Naive thymus-derived CD8-positive, alpha-beta T cell (primary cell): ENCODE measurements at places on chromosomes 4 and X. TPM values are rescaled to one million over a fixed set of nuclear protein-coding genes. Genes with fewer than 3 reads are reported as not detected.

GRCh38 chr4:25811374-25811690 lies 51.5 kb downstream of the SEL1L3 start:
- no peak for DNase-seq

GRCh38 chr4:72006586-72006985 lies 25.2 kb upstream of the NPFFR2 start:
- DNase-seq, result no peak

GRCh38 chrX:9690046-9690445 lies 75.6 kb downstream of the GPR143 start:
- no peak for DNase-seq

- no peak for DNase-seq
These were observed 240.4 kb upstream of the BMP3 start for GRCh38 chr4:80790152-80790551.

- no peak for DNase-seq
These were observed 472.8 kb downstream of the TMA16 start for GRCh38 chr4:163967263-163967662.

GRCh38 chr4:32551943-32552342 lies 1831.8 kb downstream of the PCDH7 start:
- DNase-seq, result no peak

DNA sequence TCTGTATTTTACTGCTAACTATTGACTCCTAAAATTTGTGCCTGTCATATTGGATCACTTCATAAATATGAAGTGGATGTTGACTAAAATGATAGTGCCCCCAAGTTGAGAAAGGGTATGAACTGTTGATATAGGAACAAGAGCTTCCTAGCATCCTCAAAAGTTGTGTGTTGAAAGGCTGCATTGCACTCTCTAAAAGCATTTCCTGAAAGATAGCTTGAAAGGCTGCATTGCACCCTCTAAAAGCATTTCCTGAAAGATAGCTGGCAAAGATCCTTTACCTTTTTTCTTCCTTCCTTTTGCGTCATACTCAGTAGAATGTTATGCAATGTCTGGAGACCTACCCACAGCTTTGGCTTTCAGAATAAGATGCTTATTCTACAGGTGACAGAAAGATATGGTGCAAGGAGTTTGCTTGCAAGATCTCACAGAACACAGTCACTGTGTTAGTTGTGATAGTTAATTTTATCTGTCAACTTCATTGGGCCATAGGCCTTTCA lies 274.6 kb upstream of the GALNTL6 start:
- no peak for DNase-seq

The CLDN34 gene
- not detected for polyA plus RNA-seq
